Large intestine (tissue), 12 donors: ENCODE measurements at places on chromosomes 5 and 9.

GRCh38 chr5:36904677-36905076, 28.1 kb downstream of the NIPBL start:
- H3K27me3 ChIP-seq, result no peaks in the 10 kb centered on the region
- no peak overlapping the region for H3K27ac ChIP-seq
- H3K36me3 ChIP-seq, result no peaks in the 10 kb centered on the region

DNA sequence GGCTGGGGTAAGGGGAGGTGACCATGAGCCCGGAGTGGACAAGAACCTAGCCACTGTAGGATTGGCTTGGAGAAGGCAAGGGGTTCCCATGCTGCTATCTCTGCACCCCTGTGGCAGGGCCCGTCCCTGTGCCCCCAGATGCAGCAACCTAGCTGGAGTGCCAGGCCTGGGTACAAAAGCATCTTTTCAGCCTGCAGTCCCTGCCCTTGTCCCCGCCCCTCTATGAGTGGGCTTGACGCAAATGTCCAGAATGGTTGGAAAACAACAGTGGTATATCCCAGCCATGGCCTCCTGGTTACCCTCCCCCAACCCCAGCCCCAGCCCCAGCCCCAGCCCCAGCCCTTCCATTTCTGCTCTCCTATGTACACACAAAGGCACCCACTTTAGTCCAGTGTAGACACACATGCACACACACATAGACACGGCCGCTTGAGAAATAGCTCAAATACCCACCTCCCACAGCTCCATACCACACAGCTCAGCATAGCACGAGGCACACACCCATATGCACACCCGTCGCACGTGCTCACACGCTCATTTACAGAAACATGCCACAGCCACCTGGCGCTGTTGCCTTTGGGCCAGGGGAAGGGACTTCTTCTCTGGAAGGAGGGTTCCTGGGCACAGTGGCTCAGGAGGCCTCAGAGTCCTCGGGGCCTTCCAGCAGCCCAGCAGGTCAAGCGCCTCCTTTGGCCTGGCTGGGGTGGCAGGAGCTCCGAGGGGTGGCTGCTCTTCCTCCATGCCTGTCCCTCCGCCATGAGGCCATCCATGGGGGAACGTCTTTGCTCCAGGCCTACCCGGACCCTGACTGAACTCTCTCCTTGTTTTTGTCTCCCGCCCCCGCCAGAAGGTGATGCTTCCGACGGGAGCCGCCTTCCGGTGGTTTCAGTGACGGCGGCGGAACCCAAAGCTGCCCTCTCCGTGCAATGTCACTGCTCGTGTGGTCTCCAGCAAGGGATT, 34.1 kb downstream of the CXXC5 start:
- no peak for DNase-seq
- H3K36me3 ChIP-seq, result peaks cover 66% of the 10 kb centered on the region
- H3K4me1 ChIP-seq, result peaks cover 12% of the 10 kb centered on the region
- no peak overlapping the region for H3K27ac ChIP-seq
- no peaks in the 10 kb centered on the region for H3K27me3 ChIP-seq
- H3K4me3 ChIP-seq, result no peak overlapping the region

GRCh38 chr5:72346398-72346797, 26.2 kb downstream of the PTCD2 start:
- peaks cover 17% of the 10 kb centered on the region for H3K36me3 ChIP-seq
- H3K27me3 ChIP-seq, result no peaks in the 10 kb centered on the region
- no peaks in the 10 kb centered on the region for H3K4me1 ChIP-seq
- no peak overlapping the region for H3K27ac ChIP-seq
- no peak overlapping the region for H3K4me3 ChIP-seq

DNA sequence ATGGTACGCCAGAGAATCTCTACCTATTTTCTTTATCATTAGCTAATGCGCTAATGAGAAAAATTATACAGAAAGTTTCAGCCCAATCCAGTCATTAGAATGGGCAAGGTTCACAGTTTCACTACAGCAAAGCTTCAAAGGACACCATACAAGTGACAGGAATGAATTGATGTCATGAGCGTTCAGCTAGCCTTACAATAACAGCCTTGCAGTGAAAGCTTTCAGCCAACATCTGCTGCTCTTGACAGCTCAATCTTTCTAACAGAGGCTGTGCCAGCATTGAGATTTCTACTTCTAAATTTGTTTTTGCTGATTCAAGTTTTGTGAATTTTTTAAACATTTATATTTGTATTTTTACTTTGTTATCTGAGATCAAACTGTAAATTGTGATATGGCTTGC, 302.4 kb upstream of the FAM174A start:
- no peak for DNase-seq
- no peak overlapping the region for H3K4me3 ChIP-seq
- H3K4me1 ChIP-seq, result no peaks in the 10 kb centered on the region
- H3K36me3 ChIP-seq, result no peaks in the 10 kb centered on the region
- no peaks in the 10 kb centered on the region for H3K27me3 ChIP-seq

GRCh38 chr5:78527054-78527859, 121.3 kb downstream of the LHFPL2 start:
- H3K27ac ChIP-seq, result no peak overlapping the region
- peaks cover 2% of the 10 kb centered on the region for H3K36me3 ChIP-seq
- no peak overlapping the region for H3K4me3 ChIP-seq
- H3K4me1 ChIP-seq, result peaks cover 12% of the 10 kb centered on the region
- DNase-seq, result no peak

GRCh38 chr5:80959138-80959537, 1.0 kb upstream of the RASGRF2 start:
- H3K36me3 ChIP-seq, result no peaks in the 10 kb centered on the region
- no peak overlapping the region for H3K27ac ChIP-seq
- H3K4me1 ChIP-seq, result no peaks in the 10 kb centered on the region
- no peak for DNase-seq
- peaks cover 43% of the 10 kb centered on the region for H3K27me3 ChIP-seq
